ENCODE measurements at places on chromosomes 5 and 9. TPM values are rescaled to one million over a fixed set of nuclear protein-coding genes. Genes with fewer than 3 reads are reported as not detected.

DNA sequence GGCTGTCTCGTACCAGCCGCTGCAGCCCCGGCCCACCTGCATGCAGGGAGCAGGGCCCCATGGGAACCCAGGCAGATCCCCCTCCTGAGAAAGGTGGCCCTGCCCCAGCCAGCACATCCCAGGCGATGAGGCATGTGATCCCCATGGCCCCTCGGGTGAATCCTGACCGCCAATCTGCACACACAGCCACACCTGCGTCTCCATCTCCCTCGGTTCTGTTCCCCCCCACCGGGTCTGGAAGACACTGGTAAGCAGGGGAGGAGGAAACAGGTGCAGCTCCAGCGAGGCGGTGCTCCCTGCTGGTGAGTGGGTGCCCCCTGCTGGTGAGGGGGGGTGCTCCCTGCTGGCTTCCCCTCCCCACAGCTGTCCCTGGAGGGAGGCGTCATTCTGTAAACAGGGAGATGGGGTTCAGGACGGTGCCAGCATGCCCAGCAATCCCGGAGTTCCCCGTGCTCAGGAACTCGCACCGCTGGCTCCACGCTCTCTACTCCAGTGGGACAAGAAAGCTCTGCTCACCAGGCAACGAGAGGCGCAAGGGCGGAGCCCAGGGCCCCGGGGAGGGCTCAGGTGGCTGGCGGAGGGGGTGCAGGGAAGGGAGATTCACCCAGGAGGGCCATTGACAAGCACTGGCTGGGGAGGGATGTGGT, 28.4 kb upstream of the SLC12A7 start:
- DNase-seq: no peak

- no peak for DNase-seq
These were observed 40.0 kb downstream of the RFK start for GRCh38 chr9:76354221-76354620.

The FOXD4L6 gene
- polyA plus RNA-seq: 0.03 TPM

The RNF145 gene
- polyA plus RNA-seq: 79.8 TPM

DNA sequence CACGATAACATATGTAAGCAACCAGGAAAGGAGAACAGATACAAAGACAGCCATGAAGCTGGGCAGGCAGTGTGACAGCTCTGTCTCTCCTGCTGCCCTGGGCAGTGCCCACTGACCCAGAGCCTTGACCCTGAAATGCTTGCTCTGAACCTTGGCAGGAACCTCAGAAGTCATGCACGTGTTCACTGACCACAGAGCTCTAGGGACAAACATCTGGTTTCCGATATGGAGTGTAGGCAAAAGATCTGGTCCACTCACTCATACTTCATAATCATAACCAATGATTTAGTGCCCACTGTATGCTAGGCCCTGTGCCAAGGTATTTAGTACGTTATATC, 102.6 kb downstream of the FSTL4 start:
- DNase-seq: no peak

The PROB1 gene
- polyA plus RNA-seq: 0.26 TPM

DNA sequence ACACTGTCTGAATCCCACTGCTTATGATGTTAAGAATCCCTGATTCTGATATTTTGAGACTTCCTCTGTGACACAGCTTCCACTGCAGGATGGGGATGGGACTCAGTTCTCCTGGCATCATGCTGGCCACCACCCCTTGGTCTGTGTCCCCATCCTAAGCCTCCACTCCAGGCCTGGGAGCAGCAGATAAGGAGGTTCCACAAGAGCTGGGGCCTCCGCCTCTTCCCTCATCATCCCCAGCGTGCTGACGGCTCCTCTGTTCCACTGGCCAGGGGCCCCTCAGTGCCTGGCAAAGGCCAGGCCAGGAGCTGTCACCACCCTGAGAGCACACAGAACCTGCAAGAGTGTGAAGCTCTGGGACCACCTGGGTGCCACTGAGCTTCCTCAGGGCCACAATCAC, 40.6 kb downstream of the CAMK2A start:
- no peak for DNase-seq

The SPAG8 gene
- 0.06 TPM for polyA plus RNA-seq

DNA sequence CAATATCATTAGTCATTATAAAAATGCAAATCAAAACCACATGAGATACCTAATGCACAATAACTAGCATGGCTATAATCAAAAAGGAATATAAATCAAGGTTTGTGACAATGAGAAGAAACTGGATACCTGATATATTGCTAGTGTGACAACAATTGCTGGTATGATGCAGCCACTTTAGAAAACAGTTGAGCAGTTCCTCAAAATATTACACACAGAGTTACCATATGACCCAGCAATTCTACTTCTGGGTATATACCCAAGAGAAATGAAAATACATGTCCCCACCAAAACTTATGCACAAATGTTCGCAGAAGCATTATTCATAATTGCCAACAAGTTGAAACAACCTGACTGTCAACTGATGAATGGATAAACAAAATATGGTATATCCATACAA, 339.7 kb upstream of the POU5F2 start:
- DNase-seq: no peak

The GABRP gene
- 0.06 TPM for polyA plus RNA-seq

GRCh38 chr5:80368661-80369480, 39.0 kb upstream of the ZFYVE16 start:
- no peak for DNase-seq

GRCh38 chr9:19247420-19247819, 16.9 kb downstream of the DENND4C start:
- DNase-seq: no peak
